ENCODE measurements at places on chromosomes 7 and 10.

DNA sequence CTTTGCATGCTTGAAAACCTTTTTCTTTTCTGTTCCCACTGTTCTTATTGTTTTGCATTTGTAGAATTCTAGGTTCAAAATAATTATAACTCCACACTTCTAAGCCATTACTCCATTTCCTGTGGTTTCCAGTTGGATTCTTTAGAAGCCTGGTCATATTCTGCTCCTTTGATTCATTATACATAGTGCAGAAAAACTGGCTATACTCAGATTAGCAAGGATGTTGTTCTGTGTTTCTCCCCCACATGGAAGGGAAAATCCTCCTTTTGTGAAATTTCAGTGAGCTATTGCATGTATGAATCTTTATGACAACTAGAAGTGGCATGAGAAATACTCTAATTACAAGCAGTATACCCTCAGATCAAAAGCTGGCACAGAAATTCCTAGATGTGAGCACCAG is 79.5 kb downstream of the SLC13A1 start:
- no peak for DNase-seq

- no peak for DNase-seq
Observed at GRCh38 chr7:23333671-23334246, 34.6 kb downstream of the MALSU1 start.

- DNase-seq, result no peak
Observed at GRCh38 chr7:57328457-57328856, 121.5 kb upstream of the ZNF716 start.

GRCh38 chr10:5446390-5446926 is 34.1 kb downstream of the NET1 start:
- DNase-seq, result peak; percentile 65

DNA sequence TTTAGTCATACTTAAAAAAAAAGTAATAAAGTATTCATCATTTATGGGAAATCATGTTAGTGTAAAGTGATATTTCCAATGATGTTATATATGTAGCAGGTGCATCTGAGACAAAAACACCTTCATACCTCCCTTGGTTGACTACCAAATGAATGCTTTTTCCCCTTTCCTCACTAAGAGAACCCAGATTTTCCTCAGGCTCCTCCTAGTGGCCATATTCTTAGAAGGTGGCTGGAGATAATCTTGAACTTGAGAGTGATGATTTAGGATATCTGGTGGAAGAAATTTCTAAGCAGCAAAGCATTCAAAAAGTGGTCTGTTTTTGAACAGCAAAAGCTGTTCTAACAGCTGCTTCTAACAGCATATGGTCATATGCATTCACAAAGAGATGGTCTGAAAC is 16.8 kb upstream of the DNAH11 start:
- DNase-seq, result no peak

DNA sequence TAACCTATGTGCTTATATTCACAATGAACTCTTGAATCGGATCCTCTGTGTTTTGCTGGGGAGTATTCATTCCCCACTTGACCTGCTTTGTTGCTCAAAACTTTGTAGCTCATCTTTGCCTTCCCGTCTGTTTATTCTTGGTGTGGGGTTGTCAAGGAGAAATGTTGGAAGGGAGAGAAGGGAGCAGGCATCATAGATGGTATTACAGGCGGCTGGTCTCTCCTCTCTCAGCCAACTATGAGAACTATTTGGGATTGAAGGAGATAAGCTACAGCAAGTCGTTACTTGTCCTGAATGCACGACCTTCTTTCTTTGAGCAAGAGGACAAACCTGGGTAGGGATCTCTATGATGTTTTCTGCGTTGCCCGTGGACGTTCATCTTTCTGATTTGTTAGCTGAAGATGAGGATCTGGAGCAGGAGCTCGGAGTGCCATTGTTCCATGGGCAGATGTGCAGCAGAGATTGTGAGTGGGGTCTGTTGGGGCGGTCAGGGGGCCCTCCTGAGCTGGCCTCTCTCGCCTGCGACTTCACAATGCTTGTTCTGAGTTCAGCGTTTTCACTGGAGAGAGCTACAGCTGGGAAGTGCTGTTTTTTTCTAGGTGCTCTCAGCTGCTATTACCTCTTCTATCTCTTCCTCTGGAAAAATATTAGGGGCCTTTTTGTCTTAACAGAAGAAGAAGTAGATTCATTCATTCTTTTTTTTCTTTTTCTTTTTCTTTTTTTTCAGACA is 126.9 kb upstream of the KLF6 start:
- DNase-seq, result no peak

DNA sequence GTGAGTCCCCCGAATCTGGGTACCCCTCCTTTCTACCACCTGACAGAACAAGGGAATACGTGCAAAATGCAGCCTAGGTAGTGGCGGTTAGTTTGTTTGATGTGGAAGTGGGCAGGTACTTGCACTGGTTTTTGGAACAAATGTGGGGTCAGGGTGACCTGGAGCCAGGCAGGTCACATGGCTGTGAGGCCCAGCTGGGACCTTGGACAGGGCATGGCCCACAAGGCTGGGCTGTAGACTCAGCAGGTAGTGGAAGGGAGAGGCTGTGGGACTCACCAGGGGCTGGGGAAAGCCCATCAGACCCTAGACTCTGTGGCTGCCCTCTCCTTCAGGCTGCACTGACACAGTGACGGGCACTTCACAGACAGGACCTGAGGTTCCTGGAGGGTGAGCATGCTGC is 159.9 kb upstream of the ADCY1 start:
- no peak for DNase-seq

GRCh38 chr10:58894929-58895328 is 281.5 kb upstream of the PHYHIPL start:
- no peak for DNase-seq

GRCh38 chr7:40682696-40683095 is 547.9 kb downstream of the SUGCT start:
- no peak for DNase-seq

GRCh38 chr10:43952760-43953159 is 304.1 kb upstream of the ZNF32 start:
- DNase-seq, result no peak

- DNase-seq, result no peak
Observed at GRCh38 chr10:113735913-113736312, 15.6 kb upstream of the PLEKHS1 start.

GRCh38 chr10:22391600-22391999 is 46.3 kb downstream of the SPAG6 start:
- DNase-seq, result no peak

GRCh38 chr7:155490697-155491628 is 33.0 kb downstream of the EN2 start:
- no peak for DNase-seq

- no peak for DNase-seq
Observed at GRCh38 chr7:125112850-125113249, 183.2 kb upstream of the POT1 start.

GRCh38 chr10:3563298-3563697 is 221.7 kb downstream of the KLF6 start:
- DNase-seq, result no peak

DNA sequence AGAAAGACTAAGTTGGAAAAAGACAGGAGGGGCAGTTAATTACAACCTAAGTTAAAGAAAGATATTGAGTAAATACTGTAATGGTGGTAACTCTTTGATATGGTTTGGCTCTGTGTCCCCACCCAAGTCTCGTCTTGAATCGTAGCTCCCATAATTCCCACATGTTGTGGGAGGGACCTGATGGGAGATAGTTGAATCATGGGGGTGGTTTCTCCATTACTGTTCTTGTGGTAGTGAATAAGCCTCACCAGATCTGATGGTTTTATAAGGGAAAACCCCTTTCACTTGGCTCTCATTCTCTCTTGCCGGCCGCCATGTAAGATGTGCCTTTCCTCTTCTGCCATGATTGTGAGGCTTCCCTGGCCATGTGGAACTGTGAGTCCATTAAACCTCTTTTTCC is 143.8 kb downstream of the GRK5 start:
- DNase-seq, result no peak

- DNase-seq, result no peak
Observed at GRCh38 chr10:63205421-63205820, 72.3 kb downstream of the NRBF2 start.

Measured in thymus (tissue), 14 donors.